ENCODE measurements at places on chromosomes 4 and X.

DNA sequence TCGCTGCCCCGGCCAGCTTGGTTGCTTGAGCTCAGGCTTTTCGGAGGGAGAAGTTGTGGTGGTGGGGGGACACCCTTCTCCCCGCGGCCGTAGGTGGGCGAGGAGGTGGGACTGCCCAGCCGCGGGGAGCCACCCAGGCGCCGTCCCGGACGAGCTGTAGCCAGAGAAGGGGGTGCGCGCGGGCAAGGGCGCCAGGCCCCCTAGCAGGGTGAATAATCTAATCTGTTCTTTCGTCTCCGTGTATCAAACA, 3.1 kb downstream of the MID1IP1 start:
- no peak for DNase-seq

- DNase-seq: no peak
These were observed 24.4 kb downstream of the ENOX2 start for GRCh38 chrX:130878350-130879341.

DNA sequence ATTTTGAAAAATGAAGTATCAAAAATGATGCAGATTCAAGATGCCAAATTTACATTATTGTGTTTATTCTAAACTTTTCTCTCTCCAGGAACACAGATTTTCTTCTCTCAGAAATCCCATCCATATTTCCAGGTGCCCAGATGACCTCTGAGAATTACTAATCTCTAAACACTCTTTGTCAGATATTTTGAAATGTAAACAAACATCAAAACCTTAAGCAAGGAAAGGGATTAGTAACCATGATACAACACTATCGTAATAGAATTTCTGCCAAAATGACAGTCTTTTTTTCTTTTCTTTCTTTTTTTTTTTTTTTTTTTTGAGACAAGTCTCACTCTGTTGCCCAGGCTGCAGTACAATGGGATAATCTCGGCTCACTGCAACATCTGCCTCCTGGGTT, 76.7 kb downstream of the PDS5A start:
- DNase-seq: no peak

- no peak for DNase-seq
These were observed 3.3 kb downstream of the ZDHHC9 start for GRCh38 chrX:129840344-129840743.

- no peak for DNase-seq
These were observed 722 bp upstream of the EFHC2 start for GRCh38 chrX:44344194-44344593.

- DNase-seq: no peak
These were observed 18.2 kb downstream of the TMEM255A start for GRCh38 chrX:120293015-120293414.

DNA sequence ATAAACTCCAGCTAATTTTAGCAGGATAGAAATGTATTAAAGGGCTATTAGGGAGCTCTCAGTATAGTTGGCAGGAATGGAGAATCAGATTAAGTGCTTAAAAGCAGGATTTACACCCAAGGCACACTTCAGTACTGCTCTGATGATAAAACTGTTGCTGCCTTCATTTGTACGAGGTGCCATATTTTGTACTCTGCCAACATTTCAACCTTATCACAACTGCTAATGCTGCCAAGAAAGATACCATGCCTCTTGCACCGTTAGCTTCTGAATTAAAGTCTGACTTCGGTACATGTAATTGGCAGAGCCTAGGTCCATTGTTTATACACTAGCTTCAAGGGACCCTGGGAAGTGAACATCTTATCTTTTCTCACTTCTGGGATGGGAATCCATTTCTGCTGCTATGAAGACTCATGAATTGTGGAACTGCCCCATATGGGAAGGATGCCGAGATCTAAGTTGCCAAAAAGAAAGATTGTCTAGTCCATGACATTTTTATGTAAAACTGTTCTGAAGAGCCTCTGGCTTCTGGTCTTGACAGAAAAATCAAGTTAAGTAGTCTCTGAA, 624.0 kb upstream of the IGFBP7 start:
- no peak for DNase-seq

DNA sequence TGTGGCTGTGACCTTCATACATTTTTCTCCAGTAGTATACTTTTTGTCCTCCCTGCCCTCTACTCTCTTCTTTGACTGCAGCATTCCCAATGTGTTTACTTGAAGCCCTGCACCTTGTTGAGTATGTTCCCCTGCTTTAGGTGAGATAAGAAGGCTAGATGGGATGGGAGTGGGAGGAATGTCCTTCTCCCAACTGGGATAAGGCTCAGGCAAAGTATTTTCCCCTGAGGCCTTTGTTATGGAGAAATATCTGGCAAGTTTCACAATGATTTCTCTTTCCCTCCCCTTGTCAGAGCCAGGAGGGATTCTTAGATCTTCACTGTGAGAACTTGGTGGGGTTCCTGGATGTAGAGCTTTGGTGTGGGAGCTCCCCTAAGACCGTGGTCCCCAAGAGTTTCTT, 131.8 kb downstream of the CLCN5 start:
- DNase-seq: no peak

- DNase-seq: no peak
These were observed 313.2 kb upstream of the DKK2 start for GRCh38 chr4:107349266-107349665.

- DNase-seq: peak; percentile 90
These were observed 214.0 kb downstream of the CAMK2D start for GRCh38 chr4:113547487-113548042.

GRCh38 chrX:56268888-56269287, 36.7 kb downstream of the KLF8 start:
- no peak for DNase-seq

- DNase-seq: no peak
These were observed 424.0 kb upstream of the NDST4 start for GRCh38 chr4:115537387-115537786.

DNA sequence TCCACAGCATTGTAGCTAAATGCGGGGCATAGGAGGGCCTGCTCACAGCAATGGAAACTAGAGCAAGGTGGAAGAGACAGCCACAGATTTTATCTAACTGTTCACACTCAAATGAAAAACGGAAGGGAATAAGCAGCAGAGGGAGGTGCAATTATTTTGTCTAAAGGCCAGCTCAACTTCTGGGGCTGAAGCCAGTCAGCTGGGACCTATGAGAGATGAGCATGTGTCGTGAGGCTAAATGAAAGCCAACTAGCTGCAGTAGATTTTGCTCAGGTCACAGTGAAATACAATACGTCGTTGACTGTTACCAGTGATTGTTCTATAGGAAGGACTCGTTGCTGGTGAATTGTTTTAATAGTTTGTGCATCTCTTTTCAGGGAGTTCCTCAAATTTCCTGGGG, 26.4 kb upstream of the FGFBP2 start:
- DNase-seq: no peak

- DNase-seq: no peak
These were observed 114.9 kb upstream of the GPRIN3 start for GRCh38 chr4:89422441-89422990.

DNA sequence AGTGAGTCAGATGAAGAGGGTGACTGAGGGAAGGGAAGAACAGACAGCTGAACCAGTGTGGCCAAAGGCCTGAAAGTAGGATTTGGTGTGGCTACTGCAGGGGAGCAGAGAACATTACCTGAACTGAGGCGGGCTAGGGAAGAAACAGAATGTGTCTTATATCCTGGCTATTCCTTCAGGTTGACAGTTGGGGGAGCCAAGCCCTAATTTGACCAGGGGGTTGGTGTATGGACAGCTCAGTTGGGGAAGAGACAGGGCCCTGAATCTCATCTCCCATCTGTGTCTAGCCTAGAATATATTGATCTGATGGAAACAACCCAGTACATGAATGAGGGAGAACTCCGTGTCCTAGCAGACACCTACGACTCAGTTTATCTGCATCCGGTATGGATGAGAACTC, 4.2 kb downstream of the HDAC6 start:
- DNase-seq: no peak

DNA sequence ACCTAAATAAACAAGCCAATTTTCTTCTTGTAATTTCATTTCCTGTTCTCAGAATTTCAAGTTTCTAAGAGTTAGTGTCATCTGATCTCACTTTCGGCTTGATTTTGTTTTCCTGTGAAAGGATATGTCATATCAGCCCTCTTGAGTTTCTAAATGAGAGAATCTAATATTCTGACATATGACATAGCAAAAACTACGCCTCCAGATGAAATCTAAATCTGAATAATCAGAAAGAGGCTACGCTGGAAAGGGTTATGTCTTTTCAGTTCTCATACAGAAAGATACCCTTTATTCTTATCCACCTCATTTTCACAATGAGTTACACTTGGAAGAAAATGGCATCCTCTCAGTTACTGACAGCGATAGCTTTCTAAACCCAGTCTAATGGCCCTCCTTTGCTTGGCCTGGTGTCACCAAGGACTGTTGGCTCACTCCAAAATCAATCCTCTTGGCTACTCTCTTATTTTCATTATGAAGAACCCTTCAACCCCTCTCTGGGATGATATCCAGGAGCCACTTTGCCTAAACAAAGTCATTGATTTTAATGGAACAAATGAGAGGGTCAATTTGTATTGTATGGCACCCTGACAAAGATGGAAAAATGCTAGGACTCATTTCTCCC, 65.6 kb downstream of the ASB9 start:
- DNase-seq: no peak

DNA sequence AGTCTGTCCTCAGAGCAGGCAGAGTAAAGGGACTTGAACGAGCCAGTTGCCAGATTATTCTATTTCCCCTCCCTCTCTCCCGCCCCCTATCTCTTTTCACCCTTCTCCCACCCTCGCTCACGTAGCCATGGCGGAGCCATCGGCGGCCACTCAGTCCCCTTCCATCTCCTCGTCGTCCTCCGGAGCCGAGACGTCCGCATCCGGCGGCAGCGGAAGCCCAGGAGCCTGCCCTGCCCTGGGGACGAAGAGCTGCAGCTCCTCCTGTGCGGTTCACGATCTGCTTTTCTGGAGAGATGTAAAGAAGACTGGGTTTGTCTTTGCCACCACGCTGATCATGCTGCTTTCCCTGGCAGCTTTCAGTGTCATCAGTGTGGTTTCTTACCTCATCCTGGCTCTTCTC, 106.2 kb upstream of the SMAD1 start:
- DNase-seq: no peak

- DNase-seq: no peak
These were observed 71.8 kb downstream of the RTL9 start for GRCh38 chrX:110430293-110431076.
